ENCODE measurements at places on chromosomes 5 and 9.

DNA sequence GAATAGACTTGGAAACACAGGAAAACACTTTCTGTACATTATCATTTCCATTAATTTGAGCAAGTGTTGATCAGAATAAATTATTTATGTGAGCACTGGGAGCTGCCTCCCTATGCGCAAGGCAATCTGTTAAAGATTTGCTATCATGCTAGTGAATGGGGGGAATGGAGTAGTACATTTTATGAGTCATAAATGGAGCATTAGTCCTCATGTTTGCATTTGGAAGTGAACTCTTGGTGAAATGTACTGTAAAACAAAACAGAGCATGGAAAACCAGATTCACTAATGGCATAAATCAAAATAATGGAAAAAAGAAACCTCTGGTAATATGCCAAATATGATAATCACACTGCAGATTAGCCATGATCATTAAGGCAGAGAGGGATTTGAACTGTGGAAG lies 40.5 kb upstream of the TMC1 start:
- no peak for DNase-seq

DNA sequence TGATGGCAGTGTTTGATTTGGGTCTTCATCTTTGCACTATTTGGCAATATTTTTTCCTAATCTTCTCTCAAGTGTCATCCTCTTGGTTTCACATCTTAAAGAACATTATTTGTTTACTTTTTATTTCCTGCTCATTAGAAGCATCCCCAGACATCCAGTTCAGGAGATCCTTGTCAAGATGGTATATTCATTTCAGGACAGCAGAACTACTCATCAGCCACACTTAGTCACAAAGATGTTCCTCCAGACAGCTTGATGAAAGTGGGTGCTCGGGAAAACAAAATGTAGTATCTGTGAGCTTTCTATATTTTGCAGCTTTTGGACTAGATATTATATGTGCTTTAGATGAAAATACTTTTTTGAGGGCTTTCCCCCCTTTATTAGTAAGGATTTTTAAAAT lies 72.1 kb upstream of the SREK1 start:
- DNase-seq, result no peak

GRCh38 chr5:143241892-143242291 lies 161.6 kb downstream of the NR3C1 start:
- no peak for DNase-seq

DNA sequence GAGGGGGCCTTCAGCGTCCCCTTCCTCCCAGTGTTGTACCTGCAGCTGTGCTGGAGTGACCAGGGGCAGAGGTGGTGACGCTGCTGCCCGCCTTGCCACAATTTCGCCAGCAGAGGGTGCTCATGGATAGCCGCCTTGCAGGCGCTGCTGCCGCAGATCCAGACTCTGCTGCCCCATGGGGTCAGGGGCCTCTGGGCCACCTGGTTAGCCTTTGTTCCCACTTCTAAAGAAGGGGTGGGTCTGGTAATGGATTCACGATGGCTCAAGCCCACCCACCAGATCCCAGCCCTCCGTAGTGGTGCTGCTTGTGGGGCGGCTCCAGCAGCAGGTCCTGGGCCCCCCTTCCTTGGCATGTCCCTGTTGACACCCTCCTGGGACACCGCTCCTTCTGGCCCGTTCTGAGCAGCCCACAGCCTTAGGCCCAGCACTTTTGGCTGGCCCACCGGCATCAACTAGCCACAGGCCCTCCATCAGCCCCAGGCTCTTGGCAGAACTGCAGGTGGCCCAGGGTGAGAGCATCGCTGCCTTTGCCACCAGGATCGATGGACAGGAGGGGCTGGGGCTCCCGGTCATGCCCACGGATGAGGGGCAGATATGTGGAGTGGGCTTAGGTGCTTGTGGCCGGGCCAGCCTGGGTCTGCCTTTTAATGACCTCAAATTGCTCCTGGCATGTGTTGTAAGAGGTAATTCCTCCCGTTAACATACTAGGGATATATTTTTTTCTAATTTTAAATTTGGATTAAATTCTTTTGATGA lies 57.2 kb downstream of the COL5A1 start:
- no peak for DNase-seq

GRCh38 chr5:107296572-107296971 lies 374.2 kb downstream of the EFNA5 start:
- DNase-seq, result no peak

DNA sequence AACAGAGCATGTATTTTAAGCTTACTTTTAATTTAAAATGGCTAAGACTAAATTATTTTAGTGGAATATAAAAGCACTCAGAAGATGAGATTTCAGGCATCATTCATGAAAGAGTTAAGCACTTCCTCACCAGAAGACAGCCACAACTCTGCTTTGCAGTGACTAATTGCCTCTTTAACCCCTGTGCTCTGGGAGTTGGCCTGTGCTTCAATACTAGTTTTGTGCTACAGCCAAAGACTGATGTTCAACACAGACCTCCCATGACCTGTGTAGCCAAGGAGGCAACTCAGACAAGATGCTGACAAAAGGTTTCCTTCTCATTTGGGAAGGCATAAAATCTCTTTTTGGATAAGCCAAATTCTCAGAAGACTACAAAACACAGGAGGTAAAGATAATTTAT lies 353.5 kb downstream of the FBXL17 start:
- DNase-seq, result peak; percentile 6

- DNase-seq, result no peak
Measured at GRCh38 chr5:124631874-124632550, 114.4 kb downstream of the ZNF608 start.

DNA sequence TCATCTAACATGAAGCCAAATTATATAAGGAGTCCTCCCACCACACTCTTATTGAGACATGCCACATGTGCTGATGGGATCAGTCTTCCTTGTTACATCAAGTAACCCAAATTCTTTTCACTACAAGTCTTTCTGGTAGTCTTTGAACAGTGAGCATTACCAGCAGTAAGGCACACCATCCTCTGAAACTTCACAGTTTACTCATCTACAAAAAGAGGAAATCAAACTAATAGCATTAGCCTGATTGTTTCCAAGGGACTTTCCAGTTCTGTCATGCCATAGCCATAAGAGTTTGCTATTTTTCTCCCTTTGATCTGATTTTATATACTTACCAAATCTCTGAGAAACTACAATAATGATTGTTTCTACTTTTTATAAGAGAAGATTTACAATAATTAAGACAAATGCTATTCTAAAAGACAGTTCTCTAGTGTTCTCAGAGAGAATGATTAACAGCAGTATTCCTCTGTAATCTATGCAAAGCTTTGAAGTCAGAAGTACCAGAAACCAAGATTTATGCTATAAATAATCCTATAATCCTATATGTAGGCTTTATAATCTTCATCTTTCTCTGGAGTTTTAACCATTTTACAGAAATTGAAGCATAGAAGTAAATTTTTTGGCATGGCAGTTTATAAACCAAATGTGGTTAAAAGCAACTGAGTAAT lies 166.2 kb upstream of the ACO1 start:
- no peak for DNase-seq

GRCh38 chr9:91710158-91710557 lies 239.9 kb downstream of the ROR2 start:
- DNase-seq, result no peak

GRCh38 chr5:11384441-11385250 lies 519.6 kb downstream of the CTNND2 start:
- no peak for DNase-seq

GRCh38 chr5:67160985-67161384 lies 35.6 kb downstream of the CD180 start:
- DNase-seq, result peak; percentile 45

- DNase-seq, result no peak
Measured at GRCh38 chr5:60763061-60763460, 63.1 kb upstream of the DEPDC1B start.

GRCh38 chr5:7876867-7877266 lies 7.9 kb downstream of the MTRR start:
- DNase-seq, result no peak

GRCh38 chr5:145689235-145689634 lies 145.9 kb downstream of the PRELID2 start:
- no peak for DNase-seq

- no peak for DNase-seq
Measured at GRCh38 chr9:33297432-33297831, 7.1 kb downstream of the NFX1 start.

- no peak for DNase-seq
Measured at GRCh38 chr9:20032413-20033006, 243.7 kb upstream of the SLC24A2 start.

- DNase-seq, result no peak
Measured at GRCh38 chr5:19902316-19902934, 85.6 kb downstream of the CDH18 start.

DNA sequence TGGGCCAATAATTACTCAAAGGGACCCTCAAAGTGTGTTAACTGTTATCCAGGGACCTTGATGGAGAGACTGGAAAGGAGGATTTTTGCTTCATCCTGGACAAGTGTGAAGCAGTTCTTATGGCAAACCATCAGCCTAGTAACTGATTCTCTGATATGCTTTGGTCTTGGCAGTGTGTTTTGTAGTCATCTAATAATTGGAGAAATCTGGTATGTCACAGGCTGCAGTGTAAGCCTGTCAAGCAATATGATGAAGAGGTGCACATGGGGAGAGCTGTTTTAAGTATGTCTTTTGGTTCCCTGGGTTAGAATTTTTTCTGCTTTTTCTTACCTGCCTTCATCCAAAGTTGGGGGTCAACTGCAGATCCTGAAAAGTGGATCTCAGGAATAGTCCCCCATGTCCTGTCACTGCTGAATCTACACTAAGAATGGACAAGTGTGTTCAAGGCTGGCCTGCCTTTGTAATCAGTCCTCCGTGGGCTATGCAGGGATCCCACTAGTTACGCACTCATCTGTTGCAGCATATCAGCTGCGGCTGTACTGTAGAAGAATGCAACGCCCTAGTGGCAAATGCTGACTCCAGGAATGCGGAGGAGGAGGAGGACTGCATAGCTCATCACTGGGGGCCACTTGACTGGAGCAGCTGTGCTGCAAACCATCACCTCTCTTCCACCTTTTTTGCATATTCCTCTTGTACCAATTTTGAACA lies 1.9 kb downstream of the SPTAN1 start:
- DNase-seq, result peak; percentile 39

GRCh38 chr9:73684601-73685000 lies 532.9 kb downstream of the ANXA1 start:
- no peak for DNase-seq

DNA sequence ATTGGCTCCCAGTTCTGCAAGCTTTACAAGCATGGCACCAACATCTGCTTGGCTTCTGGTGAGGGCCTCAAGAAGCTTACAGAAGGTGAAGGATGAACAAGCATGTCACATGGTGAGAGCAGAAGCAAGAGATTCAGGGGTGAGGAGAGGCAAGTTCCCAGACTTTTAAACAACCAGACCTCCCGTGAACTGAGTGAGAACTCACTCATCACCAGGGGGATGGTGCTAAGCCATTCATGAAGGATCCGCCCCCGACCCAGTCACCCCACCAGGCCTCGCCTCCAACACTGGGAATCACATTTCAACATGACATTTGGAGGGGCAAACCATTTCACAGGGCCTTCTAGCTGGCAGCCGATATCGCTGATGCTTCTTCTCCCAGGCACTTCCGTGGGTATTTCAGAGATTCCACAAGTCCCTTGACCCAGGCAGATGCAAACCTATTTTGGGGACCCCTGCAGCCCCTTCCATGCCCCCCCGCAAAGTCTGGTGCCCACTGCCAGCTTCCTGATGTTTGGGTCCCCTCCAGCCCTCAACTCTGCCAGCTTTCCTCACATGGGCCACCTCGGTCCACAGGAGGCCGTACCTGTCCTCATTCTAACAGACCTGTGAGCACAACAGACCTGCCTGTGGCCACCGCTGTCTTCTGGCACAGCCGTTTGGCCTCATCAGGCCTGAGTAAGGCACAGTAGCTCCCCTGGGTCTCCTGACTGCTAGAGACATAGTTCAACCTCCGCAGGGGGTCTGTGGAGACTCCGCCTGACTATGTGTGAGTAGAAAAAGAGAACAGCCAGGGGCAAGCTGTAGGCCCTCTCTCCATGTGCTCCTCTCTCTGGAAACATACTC lies 60.7 kb upstream of the ANGPTL2 start:
- DNase-seq, result no peak

- DNase-seq, result no peak
Measured at GRCh38 chr9:135697226-135697625, 2.1 kb downstream of the SOHLH1 start.

GRCh38 chr5:175448276-175448675 lies 4.3 kb upstream of the DRD1 start:
- DNase-seq, result no peak

GRCh38 chr5:91384671-91385430 lies 1.7 kb upstream of the ARRDC3 start:
- DNase-seq, result peak; percentile 76

DNA sequence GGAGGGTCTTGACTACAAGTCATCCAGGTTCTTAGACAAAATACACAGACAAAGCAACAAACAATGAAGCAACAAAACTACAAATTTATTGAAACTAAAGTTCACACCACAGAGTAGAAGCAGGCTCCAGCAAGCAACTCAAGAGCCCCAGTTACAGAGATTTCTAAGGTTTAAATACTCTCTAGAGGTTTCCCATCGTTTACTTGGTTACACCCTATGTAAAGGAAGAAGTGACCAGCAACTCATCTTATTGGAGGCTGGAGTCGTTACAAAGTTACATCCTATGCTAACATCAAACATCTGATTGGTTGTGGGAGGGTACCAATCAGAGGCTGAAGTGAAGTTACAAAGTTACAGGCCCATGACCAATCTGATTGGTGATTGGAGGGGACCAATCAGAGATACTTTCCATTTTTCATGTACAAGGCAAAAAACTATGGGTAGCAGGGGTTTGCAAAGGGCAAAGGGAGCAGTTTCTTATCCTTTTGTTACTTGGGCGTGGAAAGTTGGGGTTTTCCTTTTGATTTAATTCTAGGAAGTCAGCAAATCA lies 2292.6 kb upstream of the C9orf72 start:
- no peak for DNase-seq

- DNase-seq, result no peak
Measured at GRCh38 chr9:121989010-121989409, 104.1 kb downstream of the TTLL11 start.

DNA sequence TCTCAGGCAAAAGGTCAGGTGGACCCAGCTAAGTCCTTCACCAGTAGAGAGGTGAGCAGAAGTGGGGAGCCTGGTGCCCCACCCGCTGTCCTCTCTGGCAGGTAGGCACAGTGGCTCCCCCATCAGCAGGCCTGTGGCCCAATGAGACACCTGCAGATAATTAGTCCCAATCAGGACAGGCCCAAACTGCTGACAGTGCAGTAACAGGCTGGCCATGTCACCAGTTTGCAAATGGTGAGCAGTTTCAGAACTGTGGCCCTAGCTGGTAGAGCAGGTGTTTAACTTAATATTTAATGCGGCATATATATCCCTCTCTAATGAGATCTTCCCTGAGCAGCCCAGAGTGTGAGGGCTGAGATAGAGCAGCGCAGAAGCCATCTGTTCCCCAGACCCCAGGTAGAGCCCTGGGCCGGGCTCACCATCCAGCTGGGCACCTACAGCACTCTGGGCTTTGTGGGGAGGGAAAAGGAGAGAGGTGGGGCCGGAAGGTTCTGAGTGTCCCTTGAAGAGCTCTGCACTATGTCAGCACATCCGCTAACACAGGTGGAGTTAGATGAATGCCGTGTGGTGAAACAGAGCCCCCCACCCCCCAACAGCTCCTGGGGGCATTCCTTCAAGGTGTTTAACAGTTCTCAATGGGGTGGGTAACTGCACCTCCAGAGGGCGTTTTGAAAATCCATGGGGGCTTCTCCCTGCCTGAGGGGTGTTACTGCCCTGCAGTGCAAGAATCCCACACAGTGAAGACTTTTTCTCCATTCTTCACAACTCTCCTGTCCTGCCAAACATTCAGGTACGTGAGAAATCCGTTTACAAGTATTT lies 120.5 kb downstream of the PAX5 start:
- no peak for DNase-seq

GRCh38 chr9:137744632-137745183 lies 125.9 kb downstream of the EHMT1 start:
- no peak for DNase-seq
